ENCODE measurements at places on chromosomes 2 and 18. TPM values are rescaled to one million over a fixed set of nuclear protein-coding genes. Genes with fewer than 3 reads are reported as not detected.

PPP1R1C gene
- total RNA-seq: 1.8 TPM

NTSR2 gene
- total RNA-seq: not detected

ATIC gene
- 67.1 TPM for total RNA-seq

PKDCC gene
- 1.8 TPM for total RNA-seq

NEU2 gene
- total RNA-seq: not detected
